Naive thymus-derived CD4-positive, alpha-beta T cell (primary cell): ENCODE measurements at places on chromosomes 16 and 17.
A peak's percentile ranks its signal among the peaks of the same experiment; 100 is the strongest.

DNA sequence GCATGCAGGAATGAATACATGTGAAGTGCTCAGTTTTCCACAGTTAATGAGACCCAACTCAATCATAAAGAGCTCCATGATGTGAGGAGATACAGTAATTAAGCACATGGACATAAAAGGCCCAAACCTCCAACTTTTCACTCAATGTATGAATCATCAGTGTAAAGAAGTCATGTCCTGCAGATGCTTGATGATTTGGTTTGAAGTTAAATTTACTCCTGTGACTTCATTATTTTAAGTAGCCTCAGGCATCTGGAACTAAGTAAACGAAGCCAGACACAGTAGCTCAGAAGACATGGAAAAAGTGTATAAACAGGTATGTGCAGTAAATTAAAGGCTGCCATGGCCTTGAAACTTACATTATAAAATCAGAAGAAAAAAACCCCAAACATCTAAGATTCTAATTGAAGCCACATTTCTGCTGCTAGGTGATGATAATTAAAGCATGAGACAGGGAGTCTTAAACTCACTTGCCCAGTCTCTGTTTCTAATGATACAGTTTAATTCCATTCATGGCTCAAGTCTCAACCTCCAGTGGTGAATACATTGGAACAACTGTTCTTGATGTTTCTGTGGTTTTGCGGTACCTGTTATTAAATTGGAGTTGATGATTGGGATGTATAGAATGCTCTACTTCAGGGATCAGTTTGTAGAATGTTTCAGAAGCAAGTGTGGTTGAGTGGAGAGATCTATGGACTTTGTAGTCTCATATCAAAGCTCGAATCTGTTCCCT lies 28.9 kb upstream of the CCL2 start:
- no peak for DNase-seq

- no peak for DNase-seq
Observed at GRCh38 chr16:80208015-80208414, 332.8 kb upstream of the DYNLRB2 start.

- DNase-seq, result no peak
Observed at GRCh38 chr16:24015923-24016322, 180.1 kb downstream of the PRKCB start.

DNA sequence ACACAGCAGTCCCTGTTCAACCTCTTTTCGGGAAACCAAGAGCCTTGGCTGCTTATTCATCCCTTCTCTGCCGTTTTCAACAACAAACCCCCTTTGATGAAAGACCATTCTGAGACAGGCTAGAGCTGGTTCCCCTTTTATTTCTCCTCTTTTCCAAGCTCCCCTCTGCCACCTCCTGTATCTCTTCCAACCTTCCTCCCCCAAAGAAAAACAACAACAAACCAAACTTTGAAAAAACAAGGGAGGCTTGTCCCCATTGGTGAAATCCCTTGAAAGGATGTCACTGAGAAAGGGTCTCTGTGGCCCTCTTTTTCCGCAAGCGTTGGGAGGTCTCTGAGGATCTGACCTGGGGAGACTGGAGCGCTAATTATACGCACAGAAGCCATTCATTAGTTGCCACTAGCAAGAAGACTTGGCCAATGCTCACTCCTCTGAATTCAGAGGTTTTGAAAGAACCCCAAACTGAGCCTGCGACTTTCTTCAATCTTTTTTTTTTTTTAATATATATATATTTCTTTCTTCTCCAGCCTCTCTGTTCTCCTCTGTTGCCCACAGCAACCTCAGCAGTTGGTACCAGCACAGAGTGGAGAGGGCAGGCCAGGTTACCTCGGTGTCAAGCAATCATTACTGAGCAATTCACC lies 101.4 kb downstream of the PITPNC1 start:
- peak; percentile 40 for DNase-seq

DNA sequence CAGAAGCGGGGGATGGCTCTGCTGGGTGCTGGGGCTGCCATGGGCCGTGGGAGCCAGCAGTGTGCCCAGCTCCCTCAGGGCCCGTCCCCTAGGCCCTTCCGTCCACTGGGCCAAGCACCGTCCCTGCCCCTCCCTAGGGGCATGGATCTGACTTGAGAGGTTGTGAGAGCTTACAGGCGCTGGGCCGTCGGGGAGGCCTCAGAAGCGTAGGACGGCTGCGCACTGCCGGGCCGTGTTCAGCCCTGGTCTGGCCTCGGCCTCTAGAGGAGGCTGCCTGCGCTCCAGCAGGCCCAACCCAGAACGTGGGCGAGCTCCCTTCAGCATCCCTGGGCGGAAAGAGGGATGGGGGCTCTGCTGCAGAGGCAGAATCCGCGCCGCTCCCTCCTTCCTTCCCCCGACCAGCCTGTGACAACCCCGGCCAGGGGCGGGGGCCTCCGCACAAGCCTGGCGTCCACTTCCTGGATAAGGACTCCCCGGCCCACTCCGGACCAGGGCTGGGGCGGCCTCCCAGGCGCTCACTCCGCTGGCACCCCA lies 685 bp upstream of the MPG start:
- peak; percentile 34 for DNase-seq
